Hematopoietic multipotent progenitor cell treated with erythropoietin and hydrocortisone succinate and interleukin-3 and kit ligand, for 8 days (in vitro differentiated cells): ENCODE measurements at places on chromosomes 1 and 21.

DNA sequence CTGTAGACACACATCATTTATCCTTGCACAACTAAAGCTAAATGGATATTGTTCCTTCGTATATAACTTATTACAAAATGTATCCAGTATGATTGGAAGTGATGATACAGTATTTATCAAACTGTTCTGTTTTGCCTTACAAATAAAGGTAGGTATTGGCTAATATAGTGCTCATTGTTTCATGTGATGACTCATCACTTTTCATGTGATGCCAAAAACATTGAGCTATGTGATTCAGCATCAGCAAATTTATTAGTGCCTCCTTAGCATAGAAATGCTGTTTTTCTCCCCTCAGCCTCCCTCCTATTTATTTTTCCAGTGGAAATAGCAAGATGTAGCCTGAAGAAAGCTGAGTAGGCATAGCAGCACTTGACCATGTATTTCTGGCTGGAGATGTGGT, 228.6 kb upstream of the LYPLAL1 start:
- no peak for DNase-seq

DNA sequence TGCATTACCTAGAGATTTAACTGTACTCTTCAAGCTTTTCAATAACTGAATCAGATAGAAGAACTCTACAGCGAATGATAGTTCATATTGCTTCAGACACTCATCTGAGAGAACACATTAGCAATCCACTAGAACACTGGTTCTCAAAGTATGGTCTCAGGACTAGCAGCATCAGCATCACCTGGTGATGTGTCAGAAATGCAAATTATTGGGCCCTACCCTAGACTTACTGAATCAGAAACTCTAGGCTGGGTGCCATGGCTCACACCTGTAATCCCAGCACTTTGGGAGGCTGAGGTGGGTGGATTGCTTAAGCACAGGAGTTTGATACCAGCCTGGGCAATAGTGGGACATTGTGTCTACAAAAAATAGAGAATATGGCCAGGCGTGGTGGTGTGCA, 24.9 kb upstream of the GLIS1 start:
- DNase-seq, result no peak

- DNase-seq, result no peak
These were observed 2.0 kb downstream of the GPX7 start for GRCh38 chr1:52604063-52604770.

DNA sequence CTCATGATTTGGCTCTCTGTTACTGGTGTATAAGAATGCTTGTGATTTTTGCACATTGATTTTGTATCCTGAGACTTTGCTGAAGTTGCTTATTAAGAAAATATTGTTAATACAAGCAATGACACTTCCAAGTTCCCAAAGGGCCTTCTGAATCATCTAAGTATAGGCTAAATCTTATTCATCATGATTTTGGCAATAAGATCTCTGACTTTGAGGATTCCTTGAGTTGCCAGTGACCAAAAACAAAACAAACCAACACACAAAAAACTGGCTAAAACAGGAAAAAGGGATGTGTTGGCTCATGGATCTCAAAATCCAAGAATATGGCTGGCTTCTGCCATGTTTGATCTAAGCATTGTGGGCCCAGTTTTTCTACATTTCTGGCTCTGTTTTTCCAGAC, 163.4 kb downstream of the HHIPL2 start:
- no peak for DNase-seq

DNA sequence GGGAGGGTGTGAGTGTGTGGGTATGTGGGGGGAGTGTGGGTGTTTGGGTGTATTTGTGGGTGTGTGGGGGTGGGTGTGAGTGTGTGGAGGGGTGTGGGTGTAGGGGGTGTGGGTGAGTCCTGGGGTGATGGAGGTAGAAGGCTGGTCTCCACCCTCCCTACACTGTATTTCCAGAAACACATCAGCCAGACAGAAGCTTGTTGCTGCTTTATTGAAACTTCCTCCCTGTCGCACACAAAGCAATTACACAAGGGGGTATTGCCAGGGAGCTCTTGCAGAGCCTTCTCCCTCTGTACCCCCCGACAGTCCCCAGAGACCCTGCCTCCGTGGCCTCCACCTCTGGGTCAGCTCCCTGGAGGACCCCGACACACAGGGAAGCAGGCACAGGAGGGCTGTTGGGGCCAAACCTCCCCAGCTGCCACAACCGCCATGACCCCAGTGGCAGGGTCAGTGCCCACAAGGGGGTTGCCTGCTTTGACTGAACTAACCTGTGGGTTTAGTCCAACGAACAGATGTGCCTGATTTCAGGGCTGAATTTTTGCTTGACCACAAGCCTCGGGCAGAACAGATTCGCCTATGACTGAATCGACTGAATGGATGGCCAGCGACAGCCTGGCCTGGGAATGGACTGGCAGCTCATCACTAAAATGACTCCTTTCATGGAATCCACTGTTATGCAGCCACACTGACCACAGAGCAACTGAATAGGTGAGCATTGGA, 9.1 kb upstream of the MATN1 start:
- DNase-seq, result peak; percentile 46

DNA sequence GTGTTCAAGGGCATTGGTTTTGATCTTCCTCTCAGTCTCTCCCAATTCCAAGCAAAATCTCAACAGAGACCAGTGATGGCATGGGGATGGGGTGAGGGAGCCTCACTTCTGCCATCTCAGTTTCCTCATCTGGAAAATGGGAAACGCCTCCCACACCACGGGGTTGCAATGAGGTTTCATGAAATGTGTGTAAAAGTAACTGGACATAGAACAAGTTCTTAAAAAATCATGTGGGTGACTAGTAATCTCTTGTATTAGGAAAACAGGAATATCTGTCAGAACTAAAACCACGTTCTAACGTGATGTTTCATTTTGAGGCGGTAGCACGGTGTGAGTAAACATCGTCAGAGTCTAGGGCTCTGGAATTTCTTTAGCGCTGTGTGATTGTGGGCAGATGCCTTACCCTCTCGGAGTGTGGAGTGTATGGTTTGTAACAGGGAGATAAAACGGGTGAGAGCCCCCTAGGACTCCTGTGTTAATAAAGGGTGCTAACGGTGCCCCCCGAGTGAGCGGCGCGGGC, 55.5 kb upstream of the DNAJC6 start:
- DNase-seq, result no peak

- DNase-seq, result no peak
These were observed 69.8 kb downstream of the GPR88 start for GRCh38 chr1:100607628-100608240.

- DNase-seq, result no peak
These were observed 37.1 kb downstream of the HSPG2 start for GRCh38 chr1:21899987-21900386.

- DNase-seq, result no peak
These were observed 40.5 kb downstream of the CHD1L start for GRCh38 chr1:147283011-147283410.

DNA sequence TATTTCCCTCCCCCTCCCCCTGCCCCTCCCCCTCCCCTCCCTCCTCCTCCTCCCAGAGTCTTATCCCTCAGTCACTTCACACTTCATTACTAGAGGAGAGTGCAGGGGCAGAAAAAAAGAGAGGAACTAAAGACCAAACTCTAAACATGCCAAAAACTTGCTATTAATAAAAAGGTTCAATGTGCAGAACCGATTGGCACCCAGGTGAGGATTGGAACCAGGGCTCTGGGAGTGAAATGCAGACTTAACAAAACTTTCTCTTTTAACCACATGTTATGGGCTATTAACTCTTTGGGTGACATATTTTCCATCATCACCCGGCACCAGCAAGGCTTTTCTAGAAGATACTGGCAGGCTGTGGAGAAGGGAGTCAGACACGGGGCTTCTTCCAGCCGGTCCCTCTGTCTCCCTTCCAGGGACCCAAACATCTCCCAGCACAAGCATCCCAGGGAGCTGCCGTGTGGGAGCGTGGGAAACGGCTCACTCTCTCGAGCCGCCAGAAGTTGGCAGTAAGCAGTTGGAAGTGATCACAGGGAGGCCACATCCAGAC, 13.6 kb downstream of the NID1 start:
- no peak for DNase-seq

DNA sequence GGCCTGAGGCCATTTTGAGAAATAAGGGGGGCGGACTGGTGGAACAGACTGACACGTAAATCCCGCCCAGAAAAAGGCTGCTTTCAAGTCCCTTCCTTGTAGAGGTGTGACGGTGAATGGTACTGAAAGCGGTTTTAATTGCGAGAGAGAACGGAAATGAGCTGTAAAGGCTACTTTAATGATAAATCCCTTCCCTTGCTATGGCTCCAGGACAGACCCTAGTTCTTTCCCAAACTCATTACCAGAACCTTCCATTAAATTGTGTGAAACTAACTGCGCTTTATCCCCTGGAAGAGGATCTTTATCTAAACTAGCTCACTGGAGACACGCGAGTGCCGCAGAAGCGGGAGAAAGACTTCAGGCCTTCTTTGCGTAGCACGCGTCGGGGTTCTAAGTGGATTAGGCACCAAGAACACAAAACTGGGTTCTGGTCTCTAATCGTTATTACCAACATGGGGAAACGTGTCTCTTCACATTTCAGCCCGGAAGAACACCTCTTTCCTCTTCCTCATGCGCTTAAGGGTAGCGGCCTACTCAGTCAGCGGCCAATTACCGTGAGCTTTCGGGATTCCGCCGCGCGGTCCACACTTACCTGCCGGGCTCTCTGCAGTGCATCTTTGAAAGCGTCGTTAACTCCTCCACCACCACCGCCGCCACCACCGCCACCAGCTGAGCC, 441 bp downstream of the FUBP1 start:
- DNase-seq, result peak; percentile 94

- no peak for DNase-seq
These were observed 403.7 kb upstream of the B3GALT2 start for GRCh38 chr1:193590102-193590501.

- DNase-seq, result no peak
These were observed 398.2 kb downstream of the NCAM2 start for GRCh38 chr21:21396424-21396823.

DNA sequence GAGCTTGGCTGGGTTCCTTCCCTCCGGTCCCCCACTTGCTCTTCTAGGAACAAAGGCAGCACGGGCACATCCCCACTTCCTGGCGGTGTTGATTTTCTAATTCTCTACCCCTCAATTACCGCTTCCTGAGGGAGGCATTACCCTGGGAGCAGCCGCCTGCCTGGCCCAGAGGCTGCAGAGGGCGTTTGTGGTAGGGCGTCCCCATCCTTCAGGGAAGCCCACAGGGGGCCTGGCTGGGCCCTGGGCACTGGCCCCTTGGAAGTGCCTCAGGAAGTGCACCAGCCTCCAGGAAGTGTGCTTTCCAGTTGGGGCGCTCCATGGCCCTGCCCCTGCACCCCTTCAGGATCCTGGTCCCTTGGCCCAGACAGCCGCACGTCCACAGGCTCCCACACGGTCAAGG, 42.1 kb upstream of the CASZ1 start:
- no peak for DNase-seq

DNA sequence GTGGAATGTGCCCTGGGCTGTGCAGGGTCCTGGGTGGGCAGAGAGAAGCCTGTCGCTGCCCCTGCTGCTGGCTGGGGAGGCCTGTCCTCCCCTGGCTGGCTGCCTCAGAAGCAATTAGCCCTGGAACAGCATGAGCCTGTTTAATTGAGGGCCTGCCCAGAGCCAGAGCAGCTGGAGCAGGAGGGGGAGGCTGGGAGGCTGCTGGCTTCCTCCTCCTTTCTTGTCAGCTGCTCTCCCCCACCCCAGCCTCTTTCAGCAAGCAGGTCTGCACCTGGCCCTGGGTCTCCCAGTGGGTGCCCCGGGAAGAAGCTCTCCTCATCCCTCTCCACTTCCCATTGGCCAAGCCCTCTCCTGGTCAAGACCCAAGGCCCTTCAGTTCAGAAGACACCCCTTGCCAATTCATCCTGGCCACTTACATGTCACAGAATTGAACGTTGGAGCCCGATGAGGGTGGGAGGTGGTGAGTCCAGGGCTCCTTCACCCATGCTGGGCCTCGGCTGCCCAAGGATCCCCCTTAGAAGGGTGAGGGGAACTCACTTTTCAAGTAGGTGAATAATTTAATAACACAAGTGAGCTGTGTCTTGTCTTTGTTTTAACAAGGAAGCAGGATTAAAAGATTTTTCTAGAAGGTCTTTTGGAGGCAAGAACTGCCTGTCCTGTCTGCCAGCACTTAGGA, 13.2 kb downstream of the AMPD2 start:
- DNase-seq, result no peak

GRCh38 chr1:182003025-182003725, 58.3 kb downstream of the ZNF648 start:
- DNase-seq, result no peak

DNA sequence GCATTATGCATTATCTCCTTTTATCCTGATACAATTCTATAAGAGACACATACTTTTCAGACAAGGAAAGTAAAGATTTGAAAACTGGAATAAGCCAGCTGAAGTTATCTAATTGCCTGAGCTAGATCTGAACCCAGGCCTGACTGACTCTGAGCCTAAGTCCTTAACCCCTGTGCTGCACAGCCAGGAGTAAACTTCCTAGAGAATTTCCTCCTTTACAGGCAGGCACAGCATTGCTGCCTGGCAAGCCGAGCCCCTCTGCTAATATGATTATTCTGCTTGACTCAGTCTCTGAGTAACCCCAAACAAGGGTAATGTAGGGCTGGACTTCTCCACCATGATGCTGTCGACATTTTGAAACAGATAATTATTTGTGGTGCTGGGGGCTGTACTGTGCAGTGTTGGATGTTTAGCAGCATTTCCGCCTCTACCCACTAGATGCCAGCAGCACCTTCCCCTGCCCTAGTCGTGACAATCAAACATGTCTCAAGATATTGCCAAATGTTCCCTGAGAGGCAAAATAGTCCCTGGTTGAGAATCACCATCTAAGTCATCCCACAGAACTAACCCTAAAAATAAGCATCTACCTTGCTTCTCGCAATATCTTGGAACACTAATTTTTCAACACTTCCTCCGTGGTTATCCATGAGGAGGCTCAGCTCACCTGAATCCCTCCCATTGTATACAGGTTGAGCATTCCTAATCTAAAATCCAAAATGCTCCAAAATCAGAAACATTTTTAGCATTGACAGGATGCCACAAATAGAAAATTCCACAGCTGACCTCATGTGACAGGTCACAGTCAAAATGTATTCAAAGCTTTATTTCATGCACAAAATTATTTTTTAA, 18.5 kb downstream of the CAMK1G start:
- DNase-seq, result peak; percentile 65

- no peak for DNase-seq
These were observed 872 bp upstream of the PINK1 start for GRCh38 chr1:20632386-20632785.

- peak; percentile 2 for DNase-seq
These were observed 52.5 kb upstream of the BOLA1 start for GRCh38 chr1:149846593-149847466.

GRCh38 chr1:97488530-97488929, 432.3 kb downstream of the DPYD start:
- peak; percentile 70 for DNase-seq

DNA sequence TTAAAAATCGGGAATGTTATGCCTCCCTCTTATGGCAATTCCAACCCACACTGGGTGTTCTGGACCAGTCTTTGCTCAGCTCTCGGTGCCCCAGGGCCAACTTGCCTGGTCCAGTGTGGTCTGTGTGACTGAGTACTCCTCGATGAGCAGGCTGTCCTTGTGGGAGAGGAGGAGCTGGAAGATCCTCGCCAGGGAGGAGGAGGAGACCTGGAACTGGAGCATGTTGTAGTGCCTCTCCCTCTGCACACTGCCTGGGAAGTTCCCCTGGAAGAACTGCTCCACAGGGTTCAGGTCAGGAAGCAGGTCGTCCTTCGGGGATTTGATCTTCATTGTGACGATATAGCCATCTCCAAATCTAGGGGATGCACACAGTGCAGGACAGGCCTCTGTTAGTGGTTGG, 88.5 kb upstream of the GCLM start:
- DNase-seq, result no peak

GRCh38 chr1:10733474-10734366, 62.7 kb downstream of the CASZ1 start:
- DNase-seq, result no peak

- no peak for DNase-seq
These were observed 34.1 kb downstream of the C8B start for GRCh38 chr1:56931686-56932085.
